ENCODE measurements at places on chromosomes 5 and 9. TPM values are rescaled to one million over a fixed set of nuclear protein-coding genes. Genes with fewer than 3 reads are reported as not detected.

The MUSK gene
- total RNA-seq: not detected

The TSLP gene
- total RNA-seq: 0.27 TPM

The RGS7BP gene
- total RNA-seq: 1.6 TPM

The CARTPT gene
- total RNA-seq: not detected

The CER1 gene
- 694 TPM for total RNA-seq

The TMEM232 gene
- total RNA-seq: 3.0 TPM

The XRCC4 gene
- 17.3 TPM for total RNA-seq

The HTR4 gene
- total RNA-seq: not detected

The PRRX2 gene
- total RNA-seq: 4.4 TPM

The SPEF2 gene
- total RNA-seq: 3.3 TPM

The IL3 gene
- not detected for total RNA-seq

The PRDM9 gene
- 0.15 TPM for total RNA-seq

The CNTLN gene
- 12.2 TPM for total RNA-seq

The ACTBL2 gene
- not detected for total RNA-seq

The KLHL3 gene
- 19.4 TPM for total RNA-seq

The OR13C2 gene
- total RNA-seq: not detected

The THBS4 gene
- total RNA-seq: 54.1 TPM

The PCDHGA3 gene
- 2.7 TPM for total RNA-seq
